ENCODE measurements at places on chromosomes 11 and 22.

- no peak for DNase-seq
These were observed 9.8 kb downstream of the FAM111A start for GRCh38 chr11:59152312-59152951.

- no peak for DNase-seq
These were observed 31.6 kb upstream of the CAVIN3 start for GRCh38 chr11:6351782-6352382.

- peak; percentile 95 for DNase-seq
These were observed 10.8 kb downstream of the LIF start for GRCh38 chr22:30235687-30236170.

DNA sequence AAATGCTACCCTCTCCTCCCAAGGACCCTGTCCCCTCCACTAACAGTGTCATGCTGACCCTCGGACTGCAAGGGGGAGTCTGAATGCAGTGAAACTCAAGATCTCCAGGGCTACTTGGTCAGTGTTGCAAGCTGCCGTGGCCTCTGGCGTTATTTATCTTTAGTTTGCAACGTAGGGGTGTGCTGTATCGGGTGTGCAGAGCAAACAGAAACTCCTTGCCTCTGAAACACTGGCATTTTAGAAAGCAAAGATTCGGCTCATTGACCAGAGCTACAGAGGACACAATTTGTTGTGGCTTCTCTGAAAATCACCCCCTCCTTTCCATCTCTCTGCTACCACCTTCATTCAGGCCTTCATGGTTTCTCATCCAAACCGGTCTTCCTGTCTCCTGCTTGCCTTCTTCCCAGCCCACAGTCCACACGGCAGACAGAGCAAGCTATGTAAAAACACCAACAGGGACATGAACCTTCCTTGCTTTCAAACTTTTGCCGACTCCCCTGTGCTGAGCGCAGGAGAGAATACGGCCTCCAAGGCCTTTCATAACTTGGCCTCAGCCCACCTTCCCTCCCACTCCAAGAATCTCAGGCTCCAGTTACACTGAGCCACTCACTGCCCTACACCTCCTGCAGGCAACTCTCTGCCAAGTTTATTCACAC lies 14.9 kb downstream of the FZD4 start:
- peak; percentile 90 for DNase-seq

- peak; percentile 88 for DNase-seq
These were observed 1595.5 kb upstream of the TENM4 start for GRCh38 chr11:81036168-81036870.
